ENCODE measurements at places on chromosomes 7 and 10. TPM values are rescaled to one million over a fixed set of nuclear protein-coding genes. Genes with fewer than 3 reads are reported as not detected.

DNA sequence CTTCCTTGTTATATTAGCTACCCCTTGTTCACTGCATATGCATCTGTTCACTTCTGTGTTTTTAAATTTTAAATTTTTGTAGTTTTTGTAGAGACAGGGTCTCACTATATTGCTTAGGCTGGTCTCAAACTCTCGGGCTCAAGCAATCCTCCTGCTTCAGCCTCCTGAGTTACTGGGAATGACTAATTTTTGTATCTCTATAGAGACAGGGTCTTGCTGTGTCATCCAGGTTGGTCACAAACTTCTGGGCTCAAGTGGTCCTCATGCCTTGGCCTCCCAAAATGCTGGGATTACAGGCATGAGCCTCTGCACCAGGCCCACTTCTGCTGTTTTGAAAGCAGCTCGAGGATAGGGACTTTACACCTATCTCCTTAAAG is 64.6 kb downstream of the PRTFDC1 start:
- DNase-seq = no peak

DNA sequence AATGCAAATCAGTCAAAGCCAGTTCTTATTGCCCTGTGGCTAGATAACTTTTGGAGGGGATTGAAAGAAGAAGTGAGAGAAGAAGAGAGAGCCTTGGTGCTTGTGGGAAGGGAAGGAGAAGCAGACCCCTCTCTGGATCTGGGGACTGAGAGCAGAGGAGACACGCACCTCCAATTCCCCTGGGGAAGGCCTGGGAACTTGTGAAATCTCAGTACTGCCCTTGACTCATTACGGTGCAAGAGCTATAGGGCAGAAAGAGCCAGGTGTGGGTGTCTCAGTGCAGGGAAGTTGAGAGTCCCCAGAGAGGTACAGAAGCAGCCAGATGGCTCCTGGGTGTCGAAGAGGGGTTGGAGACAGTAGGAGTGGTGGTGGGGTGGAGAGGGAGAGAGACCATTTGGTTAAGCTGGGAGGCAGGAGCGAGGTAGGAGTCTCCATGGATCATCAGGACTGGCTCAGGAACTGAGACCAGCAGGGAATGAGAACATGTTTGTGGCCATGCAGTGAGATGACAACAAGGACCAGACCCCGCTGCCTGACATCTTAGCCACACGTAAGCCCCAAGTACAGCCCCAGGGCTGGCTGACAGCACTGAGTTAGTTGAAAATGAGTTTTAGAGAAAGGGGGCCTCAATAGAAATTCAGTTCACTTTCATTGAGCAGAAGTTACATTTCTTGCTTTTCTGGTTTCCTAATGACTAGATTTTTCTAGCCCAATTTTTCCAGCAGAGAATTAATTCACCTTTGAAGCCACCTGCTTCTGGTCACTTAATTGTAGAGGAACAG is 238.2 kb downstream of the BUB3 start:
- DNase-seq = no peak

The DCLRE1A gene
- total RNA-seq = 8.2 TPM

The GBX1 gene
- total RNA-seq = 0.37 TPM

- DNase-seq = no peak
Observed at GRCh38 chr7:44366986-44367385, 41.6 kb upstream of the CAMK2B start.

GRCh38 chr7:16187131-16187530 is 234.2 kb downstream of the CRPPA start:
- DNase-seq = no peak

The MGAM2 gene
- total RNA-seq = not detected

The PLAU gene
- total RNA-seq = 143 TPM

The GPR37 gene
- not detected for total RNA-seq

DNA sequence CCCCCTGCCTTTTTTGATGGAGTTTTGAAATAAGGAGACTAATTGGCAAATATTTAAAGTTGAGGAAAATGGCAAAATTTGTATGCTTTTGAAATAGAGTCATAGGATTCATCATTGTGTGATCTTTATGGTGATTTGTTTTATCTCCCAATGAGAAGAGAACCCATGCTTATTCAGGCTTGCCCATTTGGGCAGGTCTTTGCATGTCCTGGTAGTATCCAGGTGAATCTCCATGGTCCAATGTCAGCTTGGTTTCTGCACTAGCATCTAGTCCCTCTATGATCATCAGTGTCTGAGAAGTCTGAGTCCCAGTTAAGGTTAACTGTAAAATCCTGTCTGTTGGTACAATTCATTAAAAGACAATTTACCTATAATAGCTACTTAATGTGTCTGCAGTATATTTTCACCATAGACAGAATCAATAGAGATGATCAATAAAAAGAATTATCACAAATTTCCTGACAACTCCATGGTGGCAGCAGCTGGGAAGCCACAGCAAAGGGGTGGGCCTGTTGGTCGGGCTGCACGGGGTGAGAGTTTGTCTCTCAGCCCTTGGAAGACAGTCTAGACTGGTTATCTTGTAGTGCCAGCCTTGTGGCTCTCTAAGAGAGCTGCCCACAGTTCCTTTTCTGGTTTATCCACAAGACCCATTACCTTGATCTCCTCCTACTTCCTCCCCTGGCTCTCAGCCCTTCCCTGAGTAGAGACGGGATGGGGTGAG is 22.2 kb upstream of the BMPER start:
- DNase-seq = no peak

- no peak for DNase-seq
Observed at GRCh38 chr10:102657451-102657850, 13.2 kb downstream of the TRIM8 start.

DNA sequence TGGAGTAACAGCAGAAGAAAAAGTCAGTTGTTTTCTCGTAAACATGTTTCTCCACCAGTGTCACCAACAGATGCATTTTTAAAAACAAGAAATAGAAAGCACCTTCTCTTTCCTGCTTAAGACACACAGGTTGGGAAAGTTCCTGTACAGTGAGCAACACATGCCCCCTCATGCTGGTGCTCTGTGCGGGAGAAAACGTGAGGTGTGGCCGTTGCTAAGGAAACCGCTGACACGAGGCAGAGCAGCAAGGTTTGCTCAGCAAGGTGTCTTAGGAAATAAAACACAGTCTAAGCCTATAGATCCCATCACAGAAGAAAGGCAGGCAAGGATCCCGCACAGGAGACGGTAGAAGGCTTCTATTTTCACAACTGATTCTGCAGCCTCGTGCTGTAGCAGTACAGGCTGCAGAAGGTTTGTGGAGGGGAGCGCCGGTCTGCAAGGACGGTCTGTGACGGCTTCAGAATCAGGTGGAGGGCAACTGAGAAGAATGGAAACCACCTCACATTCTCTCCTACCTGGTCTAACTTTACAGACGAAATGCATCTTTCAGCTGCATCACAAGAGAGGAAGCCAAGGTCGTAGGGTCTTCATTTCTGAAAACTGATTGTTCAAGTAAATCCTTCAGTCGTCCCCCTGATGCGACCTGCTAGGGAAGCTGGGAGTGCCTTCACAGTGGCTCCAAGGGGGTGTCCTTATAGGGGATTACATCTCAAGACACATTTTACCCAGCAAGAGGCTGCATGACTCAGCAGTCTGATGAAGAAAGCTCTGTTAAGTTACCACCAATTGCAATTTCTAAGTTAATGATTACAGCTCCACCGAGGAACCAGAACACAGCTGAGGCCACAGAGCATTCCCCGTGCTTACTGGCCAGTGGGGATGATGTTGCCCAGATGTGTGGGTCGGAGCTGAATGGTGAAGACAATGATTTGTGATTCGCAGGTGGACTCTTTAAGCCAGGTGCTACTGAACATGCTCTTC is 150.7 kb upstream of the KLF14 start:
- DNase-seq = no peak

DNA sequence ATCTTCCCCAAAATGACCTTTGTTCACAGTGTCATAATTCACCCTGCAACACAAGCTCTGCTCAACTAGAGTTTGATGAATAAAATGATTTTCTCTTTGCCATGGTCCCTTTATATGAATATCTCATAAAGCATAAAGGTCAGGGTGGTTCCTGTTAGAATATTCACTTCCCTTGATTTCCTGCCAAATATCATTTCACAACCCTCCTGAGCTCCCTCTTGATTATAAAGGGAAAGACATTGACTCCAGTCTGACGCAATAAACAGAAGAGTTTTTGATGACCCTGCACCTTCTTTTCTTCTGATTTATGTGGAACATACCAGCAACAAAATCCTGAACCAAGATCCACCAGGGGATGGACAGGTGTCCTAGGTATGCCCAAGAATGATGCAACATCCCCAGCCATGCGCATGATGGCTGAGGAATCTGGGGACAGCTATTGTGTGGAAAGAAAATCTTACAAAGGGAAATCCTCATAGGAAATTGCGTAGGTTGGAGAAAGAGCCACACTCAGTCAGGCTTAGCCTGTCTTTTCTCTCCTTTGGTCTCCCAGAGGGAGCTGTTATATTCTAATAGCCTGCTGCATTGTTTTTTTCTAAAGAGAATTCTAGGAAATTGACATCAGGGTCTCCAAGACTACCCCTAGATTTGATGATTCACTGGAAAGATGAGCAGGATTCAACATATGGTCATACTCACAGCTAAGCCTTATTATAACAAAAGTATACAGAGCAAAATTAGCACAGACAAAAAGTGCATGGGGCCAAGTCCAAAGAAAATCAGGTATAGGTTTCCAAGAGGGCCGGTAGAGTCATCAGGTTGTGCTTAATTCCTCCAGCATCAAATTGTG is 18.8 kb downstream of the IFIT3 start:
- no peak for DNase-seq

GRCh38 chr10:17067376-17068264 is 62.0 kb downstream of the CUBN start:
- no peak for DNase-seq

DNA sequence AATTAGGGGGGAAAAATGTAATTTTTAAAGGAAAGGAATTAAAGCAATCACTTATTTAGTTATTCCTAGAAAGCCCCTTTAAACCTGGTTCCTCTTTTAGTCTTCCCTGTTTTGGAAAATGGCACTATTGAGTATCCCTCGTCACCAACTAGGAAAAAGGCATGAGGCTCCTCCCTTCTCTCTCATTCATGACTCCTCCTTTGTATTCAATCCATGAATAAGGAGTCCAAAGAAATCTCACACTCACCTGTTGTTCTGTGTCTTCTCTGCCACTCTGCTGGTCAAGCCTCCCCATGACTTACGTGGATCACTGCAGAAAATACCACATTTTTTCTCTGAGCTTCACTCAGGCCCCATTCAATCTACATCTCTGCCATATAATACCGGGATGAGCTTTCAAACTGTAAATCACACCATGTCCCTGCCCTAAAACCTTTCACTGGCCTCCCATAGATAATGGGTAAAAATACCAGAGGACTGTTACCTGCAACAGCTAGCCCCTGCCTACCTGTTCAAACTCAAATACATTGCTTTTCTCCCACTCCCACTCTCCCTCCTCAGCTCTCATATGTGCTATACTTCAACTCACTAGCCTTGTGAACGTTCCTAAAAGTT is 5.5 kb upstream of the VWDE start:
- DNase-seq = no peak

GRCh38 chr7:29539471-29539870 is 24.2 kb upstream of the PRR15 start:
- DNase-seq = no peak

The NEUROD6 gene
- total RNA-seq = not detected

DNA sequence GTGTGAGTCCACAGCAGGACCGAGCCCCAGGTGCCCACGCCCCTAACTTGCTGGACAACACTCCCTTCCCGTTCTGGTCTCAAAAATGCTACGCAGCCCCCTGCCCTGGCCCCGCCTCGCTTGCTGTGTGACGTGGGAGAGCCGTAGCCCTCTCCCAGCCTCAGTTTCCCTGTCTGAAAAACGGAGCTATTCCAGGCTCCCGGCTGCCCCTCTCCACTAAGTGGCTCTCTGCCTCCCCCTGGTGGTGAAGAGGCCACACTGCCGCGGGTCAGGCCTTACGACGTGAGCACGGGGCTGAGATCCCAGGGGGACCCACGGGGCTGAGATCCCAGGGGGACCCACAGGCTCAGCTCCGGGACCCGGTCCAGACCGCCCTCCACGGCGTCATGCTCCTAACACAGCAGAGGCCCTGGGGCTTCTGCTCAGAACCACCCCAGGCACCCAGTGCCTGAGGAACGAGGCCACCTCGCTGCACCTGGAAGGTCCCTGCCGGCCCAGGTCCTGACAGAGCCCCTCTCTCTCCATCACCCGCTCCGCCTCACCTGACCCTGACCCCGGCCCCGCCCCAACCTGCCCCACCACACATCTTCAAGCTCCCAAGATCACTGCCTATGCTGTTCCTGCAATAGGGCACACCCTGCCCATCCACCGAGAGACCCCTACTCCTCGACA is 26.7 kb downstream of the MICALL2 start:
- DNase-seq = peak; percentile 64

DNA sequence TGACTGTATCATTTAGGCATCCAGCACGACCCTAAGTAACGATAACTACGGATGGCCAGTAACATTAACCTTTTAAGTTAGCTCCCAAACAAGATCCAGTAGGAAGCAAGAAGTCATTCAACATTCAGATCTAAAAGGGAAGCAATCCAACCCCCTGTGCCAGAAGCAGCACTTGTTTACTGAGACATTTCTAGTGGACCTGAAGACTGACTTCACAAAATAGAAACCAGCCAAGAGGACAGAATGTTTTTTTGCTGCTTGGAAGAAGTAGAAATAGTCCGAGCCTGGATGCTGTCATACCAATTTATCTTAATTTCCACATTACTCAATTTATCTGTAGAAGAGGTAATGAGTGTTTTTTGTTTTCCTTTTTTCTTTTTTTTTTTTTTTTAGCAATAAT is 88.0 kb upstream of the CTTNBP2 start:
- DNase-seq = no peak

DNA sequence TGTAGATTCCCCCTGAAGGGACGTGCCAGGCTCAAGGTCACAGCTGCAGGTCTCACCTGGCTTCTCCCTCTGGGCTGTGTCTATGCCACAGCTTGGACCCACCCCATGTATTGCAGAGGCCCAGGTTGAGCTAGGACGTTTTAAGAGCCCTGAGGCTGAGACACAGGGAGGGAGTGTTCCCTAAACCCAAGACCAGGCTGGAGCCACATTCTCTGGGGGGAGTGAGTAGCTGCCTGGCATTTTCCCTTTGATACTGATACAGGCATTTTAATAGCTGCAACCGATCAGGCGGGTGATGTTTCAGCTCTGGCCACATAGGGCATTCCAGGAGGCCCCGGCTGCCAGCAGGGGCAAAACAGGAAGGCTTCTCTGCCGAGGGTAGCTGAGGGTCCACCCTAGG is 13.4 kb downstream of the COL13A1 start:
- no peak for DNase-seq
